Type B pancreatic cell (in vitro differentiated cells): ENCODE measurements at places on chromosomes 3 and 15.

DNA sequence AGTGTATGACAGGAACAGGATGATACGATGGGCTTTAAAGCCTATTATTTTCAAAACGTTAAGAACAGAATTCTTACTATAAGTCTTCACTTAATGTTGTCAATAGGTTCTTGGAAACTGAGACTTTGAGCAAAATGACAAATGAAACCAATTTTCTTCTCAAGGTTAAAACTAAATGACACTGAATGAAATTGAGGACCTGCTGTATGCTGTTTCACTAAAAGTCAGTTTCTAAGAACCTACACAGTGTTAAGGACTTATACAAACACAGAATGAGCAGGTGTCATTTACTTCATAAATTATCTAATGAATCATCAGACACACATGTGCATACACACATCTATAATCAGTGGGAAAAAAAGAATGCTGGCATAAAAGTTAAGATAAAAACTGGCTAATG lies 106.9 kb downstream of the RFTN1 start:
- no peak overlapping the region for H3K4me3 ChIP-seq
- peaks cover 4% of the 10 kb centered on the region for H3K36me3 ChIP-seq
- no peak for DNase-seq
- no peaks in the 10 kb centered on the region for H3K27me3 ChIP-seq
- H3K27ac ChIP-seq = no peak overlapping the region

GRCh38 chr15:82699726-82700125 lies 9.9 kb downstream of the AP3B2 start:
- no peak overlapping the region for H3K4me3 ChIP-seq
- DNase-seq = no peak
- H3K4me1 ChIP-seq = no peaks in the 10 kb centered on the region
- H3K36me3 ChIP-seq = no peaks in the 10 kb centered on the region
- no peak overlapping the region for H3K27ac ChIP-seq
- no peaks in the 10 kb centered on the region for H3K27me3 ChIP-seq

DNA sequence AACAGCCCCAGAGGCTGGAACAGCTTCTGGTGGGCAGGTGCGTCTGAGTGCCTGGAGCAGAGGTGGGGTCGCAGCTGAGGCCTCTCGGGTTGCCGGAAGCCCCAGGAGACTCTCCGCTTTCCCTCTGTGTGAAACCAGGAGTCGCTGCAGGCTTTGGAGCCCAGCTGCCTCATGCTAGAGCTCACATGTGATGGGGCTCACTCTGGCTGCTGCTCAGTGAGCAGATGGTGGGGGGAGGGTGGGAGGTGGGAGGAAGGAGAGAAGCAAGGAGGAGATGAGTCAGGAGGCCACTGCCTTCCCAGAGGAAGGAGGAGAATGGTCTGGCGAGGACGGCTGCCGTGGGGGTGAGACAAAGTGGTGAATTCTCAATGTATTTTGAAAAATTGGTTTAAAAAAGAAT lies 290.1 kb upstream of the CHRNA7 start:
- peaks cover 3% of the 10 kb centered on the region for H3K36me3 ChIP-seq
- no peak overlapping the region for H3K4me3 ChIP-seq
- H3K27me3 ChIP-seq = no peaks in the 10 kb centered on the region
- no peak for DNase-seq
- no peaks in the 10 kb centered on the region for H3K4me1 ChIP-seq

DNA sequence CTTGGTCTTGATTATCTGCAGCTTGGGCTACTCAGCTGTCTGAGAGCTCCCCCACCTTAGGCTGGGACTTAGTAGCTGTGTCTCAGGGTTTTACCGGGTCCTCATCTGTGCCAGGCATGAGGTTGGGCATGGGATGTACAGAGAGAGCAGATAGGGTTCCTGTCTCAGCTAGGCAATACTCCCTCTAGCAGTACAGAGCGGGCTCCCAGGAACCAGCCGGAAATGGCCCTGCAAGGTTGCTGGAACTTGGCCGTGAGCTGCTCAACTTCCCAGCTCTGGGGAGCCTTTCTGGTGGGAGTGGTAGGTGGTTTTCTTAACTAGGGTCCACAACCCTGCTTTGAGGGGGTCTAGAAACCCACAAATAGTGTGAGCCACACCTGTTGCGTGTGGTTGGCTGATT lies 58.3 kb downstream of the ATP2B2 start:
- H3K27me3 ChIP-seq = peaks cover 56% of the 10 kb centered on the region
- no peaks in the 10 kb centered on the region for H3K36me3 ChIP-seq

- H3K27ac ChIP-seq = no peak overlapping the region
- H3K36me3 ChIP-seq = peaks cover 41% of the 10 kb centered on the region
- DNase-seq = no peak
Measured at GRCh38 chr3:154304936-154305335, 19.4 kb downstream of the DHX36 start.

DNA sequence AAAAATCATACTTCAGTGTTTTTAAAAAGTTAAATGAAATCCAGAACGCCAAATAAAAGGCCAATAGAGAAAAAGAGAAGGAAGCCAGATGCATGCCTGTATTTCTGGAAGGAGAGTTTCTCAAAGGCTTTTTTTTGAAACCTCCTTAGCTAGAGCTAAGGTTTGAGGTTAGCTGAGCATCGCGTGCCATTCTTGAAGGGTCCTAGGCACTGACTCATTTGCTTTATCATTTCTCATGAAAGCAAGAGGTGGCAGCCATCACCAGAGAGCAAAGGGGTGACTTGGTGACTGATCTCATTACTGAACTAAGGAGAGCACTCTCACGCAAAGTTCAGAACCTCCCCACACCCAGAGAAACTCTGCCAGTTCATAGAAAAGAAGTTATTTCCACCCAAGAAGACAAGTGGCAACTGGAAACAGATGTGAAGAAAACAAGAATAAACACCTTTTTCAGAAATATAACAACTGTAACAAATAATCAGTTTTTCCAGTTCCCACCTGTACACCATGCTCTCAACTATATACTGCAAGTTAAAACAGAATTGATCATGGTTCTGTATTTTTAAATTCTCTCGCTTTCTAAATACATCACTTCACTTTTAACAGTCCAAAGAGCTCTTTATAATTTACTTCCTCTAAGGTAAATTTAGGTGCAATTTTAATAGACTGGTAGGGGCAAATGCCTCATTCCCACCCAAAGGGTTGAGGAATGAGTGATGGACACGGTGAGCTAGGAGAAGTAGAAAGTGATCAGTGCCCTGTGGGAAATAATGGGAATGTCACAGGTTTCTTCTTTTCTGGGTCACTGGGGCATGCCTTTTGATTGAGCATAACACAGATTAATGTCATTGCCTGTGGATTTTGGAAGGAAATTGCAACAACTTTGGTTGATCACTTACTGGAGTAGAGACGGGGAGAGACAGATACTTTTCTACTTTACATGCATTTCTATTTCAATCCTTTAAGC lies 24.7 kb downstream of the GPR15 start:
- H3K27me3 ChIP-seq = peaks cover 14% of the 10 kb centered on the region
- H3K27ac ChIP-seq = no peak overlapping the region
- no peaks in the 10 kb centered on the region for H3K4me1 ChIP-seq
- H3K36me3 ChIP-seq = no peaks in the 10 kb centered on the region
- DNase-seq = no peak
- no peak overlapping the region for H3K4me3 ChIP-seq

GRCh38 chr3:197701841-197702240 lies 34.9 kb downstream of the RUBCN start:
- H3K4me3 ChIP-seq = no peak overlapping the region
- no peaks in the 10 kb centered on the region for H3K4me1 ChIP-seq
- H3K27me3 ChIP-seq = no peaks in the 10 kb centered on the region
- no peak overlapping the region for H3K27ac ChIP-seq
- DNase-seq = no peak

- DNase-seq = no peak
- peaks cover 3% of the 10 kb centered on the region for H3K27me3 ChIP-seq
- no peaks in the 10 kb centered on the region for H3K4me1 ChIP-seq
- no peak overlapping the region for H3K27ac ChIP-seq
- no peak overlapping the region for H3K4me3 ChIP-seq
- no peaks in the 10 kb centered on the region for H3K36me3 ChIP-seq
Measured at GRCh38 chr15:56272454-56272853, 28.8 kb upstream of the RFX7 start.

DNA sequence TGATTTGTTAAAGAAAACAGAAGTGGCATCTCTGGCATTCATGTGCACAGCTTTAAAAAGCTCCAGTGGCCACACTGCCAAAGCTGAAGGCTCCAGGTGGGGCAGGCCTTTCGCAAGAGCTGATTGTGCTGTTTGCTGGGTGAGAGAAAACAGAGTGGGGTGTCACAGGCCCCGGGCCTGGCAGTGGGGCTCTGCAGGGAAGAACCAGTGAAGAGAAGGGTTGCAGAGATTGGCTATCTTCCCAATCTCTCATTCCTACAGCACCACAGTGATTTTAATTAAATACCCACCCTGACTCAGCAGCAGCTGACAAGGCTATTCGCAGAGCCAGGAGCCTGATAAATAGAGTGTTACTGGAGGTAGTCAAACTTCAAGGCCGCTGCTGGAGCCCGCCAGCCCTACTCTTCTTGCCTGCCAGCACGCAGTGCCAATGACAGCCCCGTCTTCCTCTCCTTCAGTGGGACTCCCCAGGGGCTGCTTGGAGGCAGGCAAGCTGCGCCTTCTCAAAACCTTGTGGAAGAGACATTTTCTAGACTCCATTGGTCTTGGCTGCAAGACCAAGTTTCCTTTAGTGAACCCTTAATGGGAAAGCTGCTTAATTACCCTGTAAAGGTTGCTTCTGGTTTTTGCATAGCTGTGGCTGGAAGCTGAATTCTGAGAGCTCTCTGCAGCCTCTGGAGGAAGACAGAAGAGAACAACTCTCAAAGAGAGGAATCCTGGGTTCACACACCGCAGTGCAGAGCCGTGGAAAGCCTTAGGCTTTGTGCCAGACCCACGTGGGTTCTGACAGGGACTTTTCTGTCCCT lies 225.8 kb upstream of the SLCO3A1 start:
- H3K4me3 ChIP-seq = no peak overlapping the region
- peaks cover 14% of the 10 kb centered on the region for H3K4me1 ChIP-seq
- no peaks in the 10 kb centered on the region for H3K36me3 ChIP-seq
- no peak overlapping the region for H3K27ac ChIP-seq
- no peaks in the 10 kb centered on the region for H3K27me3 ChIP-seq

DNA sequence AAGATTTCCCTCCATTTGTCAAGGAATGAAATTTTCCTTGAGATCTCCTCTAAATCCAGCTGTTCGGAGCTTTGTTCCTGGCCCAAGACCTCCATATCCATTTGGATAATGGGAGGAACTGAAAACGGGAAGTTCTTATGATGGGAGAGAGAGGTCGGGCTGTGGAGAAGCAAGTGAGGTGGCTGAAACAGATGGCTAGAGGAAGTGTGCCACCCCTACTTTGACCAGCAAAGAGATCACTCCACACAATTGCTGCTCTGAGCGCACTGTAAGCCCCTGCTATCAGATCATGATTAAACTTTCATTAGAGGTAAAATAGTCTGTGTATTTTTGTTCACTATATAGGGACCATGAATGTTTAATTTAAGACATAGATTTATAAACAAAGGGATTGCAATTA lies at the start of gene MINDY4B:
MINDY4B (minus strand) TSS at position 101 of the 400 bp plus-strand sequence; CDS start at position 101, 0 bp downstream.
- no peak within 1 kb of the TSS for H3K4me3 ChIP-seq
- peaks cover 23% of the 10 kb centered on the region for H3K27me3 ChIP-seq
- no peak for DNase-seq
- no peak within 1 kb of the TSS for H3K27ac ChIP-seq
- H3K36me3 ChIP-seq = no peaks in the 10 kb centered on the region
